SK-N-SH (cell line): ENCODE measurements at places on chromosomes 5 and 9. TPM values are rescaled to one million over a fixed set of nuclear protein-coding genes. Genes with fewer than 3 reads are reported as not detected.

DNA sequence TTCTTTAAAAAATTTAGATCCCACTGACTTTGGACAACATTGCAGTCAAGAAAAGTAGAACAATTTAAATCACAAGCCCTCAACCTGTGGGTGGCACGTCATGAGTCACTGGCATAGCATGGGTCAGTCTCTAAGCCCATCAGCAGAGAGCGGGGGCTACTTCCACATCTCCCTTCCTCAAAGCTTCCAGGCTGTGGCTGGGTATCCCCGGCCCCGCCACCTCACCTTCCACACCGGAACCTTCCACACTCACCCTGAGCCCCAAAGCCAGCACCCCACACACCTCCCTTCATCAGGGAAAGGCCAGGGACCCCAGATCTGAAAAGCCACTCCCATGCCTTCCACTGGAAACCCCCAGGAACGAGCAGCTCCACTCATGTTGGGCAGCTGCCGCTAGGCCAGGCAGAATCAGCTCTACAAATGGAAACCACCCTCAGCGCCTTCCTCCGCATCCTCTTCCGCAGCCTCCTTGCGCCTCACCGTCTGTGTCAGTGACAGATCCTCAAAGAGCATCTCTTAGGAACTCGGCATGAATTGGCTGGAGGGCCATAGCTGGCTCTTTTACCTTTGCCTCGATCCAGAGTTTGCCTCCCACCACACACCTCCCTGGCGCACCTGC lies 156.5 kb downstream of the ERCC6L2 start:
- DNase-seq = no peak

DNA sequence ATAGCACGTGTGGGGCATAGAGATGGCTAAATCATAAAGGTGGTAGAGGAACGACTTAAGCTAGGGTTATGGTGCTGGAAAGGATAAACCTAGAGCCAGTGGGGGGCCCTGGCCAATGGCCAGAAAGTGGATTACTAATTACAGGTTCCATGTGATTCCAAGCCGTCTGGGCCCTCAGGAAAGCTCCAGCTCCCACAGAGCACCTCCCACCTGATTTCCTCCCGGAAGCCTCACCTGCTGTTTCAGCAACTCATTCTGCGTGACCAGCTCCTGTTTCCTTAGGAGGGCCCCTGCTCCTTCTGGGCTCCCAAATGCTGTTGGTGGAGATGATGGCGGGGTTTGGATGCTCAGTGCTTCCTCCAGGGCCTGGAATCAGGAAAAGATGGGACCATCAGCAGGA lies 16.2 kb downstream of the GPX3 start:
- DNase-seq = no peak

The BTNL3 gene
- not detected in 2 replicates for polyA plus RNA-seq

The MARVELD2 gene
- 0.07 TPM in 1 of 2 replicates, not detected in the other for polyA plus RNA-seq

The FOXI1 gene
- polyA plus RNA-seq = not detected in 2 replicates

DNA sequence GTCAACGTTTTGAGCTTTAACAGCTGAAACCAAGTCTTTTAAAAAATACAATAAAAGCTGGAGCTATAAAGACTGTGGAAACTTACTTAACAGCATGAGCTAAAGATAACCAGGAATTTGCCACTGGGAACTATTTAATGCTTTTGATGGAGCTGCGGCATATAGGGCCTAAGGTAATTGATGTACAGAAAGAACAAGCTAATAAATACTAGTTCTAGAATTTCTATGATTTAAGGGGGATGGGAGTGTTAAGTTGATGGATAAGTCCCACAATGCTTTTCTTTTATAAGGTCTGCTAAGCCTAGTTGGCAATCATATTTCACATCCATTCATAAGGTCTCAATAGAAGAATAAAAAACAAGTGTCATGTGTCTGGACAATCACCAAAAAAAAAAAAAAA lies 334.0 kb upstream of the DMAC1 start:
- no peak for DNase-seq

- DNase-seq = no peak
Measured at GRCh38 chr5:150503386-150503785, 4.5 kb upstream of the NDST1 start.

The OTP gene
- not detected in 2 replicates for polyA plus RNA-seq

DNA sequence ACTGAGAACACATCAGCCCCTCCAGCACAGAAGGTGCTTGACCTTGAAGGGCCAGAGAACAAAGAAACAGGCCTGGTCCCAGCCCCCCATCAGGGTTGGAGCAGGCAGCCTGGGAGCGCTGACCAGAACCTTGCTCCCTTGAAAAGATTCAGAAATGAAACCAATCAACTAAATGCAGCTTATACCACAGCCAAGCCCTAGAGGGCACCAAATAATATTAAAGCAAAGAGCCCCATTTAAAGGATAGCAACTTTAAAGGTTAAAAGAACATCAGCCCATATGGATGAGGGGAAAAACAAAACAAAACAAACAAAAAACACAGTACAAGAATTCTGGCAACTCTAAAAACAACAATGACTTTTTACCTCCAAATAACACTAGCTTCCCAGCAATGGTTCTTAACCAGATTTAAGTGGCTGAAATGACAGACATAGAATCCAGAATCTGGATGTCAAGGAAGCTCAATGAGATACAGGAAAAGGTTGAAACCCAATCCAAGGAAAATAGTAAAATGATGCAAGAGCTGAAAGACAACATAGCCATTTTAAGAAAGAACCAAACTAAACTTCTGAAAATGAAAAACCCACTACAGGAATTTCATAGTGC lies 471.9 kb downstream of the MTRR start:
- peak; percentile 26 for DNase-seq

DNA sequence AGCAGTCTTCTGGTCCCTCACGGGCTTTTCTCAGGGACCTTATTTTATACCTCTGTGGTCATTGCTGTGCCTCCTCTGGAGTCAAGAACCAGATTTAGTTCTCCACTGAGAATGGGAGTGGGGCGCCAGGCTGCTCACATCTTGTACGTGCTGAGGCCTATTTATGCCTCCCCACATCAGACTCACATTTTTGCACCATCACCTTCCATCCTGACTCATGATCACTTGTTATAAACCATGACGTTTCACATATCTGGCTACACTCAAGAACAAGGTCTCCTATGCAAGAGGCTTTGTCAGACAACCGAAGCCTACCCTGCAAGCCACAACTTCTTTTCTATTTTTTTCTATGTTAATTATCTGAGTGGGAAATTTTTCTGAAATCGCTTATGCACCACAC lies 10.7 kb downstream of the PRUNE2 start:
- no peak for DNase-seq

DNA sequence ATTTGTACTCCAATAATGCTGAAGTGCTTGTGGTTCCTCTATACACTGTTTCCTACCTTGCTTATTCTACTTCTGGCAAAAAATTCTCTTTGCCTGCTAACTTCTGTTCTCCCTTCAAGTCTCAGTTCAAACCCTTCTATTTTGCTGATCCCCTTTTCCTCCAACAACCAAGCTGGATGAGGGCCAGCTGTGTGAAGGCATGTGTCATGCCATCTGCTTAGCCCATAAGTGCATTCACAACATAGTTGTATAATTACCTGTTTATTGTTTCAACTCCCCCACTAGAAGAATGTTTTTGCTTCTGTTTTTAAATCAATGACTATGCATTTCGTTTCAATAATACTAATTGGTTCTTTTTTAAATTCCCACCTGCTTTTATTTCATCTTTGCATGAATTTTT lies 1951.4 kb upstream of the WWC1 start:
- DNase-seq = no peak

- no peak for DNase-seq
Measured at GRCh38 chr5:64206653-64207052, 41.0 kb downstream of the RNF180 start.

GRCh38 chr9:103755441-103755840 lies 338.7 kb upstream of the SMC2 start:
- DNase-seq = no peak

The SLC28A3 gene
- 0.23 and 0.45 TPM in 2 replicates for polyA plus RNA-seq

GRCh38 chr9:127170652-127171051 lies 48.2 kb upstream of the ANGPTL2 start:
- DNase-seq = no peak

DNA sequence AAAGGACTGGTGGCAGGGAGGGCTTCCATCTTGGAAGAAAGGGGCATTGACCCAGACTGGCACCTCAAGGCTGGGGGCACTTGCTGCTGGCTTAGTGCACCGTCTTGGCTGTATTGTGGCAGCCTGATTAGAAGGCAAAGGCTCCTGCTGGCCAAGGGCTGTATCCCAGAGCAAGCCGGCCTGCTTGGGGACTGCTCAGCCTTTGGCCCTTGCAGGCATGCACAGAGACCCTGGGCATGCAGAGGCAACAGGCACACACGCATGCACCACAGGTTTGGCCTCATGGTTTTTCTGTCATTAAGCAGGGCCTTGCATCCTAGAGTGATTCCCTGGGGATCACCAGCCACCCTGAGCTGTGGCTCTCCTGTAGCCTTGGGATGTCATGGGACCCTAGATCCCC lies 29.0 kb downstream of the PITX1 start:
- peak; percentile 1 for DNase-seq

DNA sequence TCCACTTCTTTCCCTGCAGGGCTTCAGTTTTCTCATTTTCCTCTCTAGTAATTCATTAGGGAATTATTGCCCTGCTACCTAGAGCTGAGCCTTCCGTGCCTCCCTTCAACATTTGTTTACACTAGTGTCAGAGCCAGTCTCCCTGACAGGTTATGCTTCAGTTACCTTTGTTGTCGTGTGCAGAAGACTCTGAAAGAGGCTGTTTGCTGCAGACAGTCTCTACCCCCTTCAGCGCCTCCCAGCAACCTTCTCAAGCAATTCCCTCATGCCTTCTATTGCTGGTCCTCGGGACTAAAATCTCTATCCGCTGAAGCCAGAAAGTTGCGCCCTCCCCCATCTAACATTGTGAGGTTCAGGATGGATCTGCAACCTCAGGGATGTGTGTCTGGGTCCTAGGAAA lies 12.8 kb downstream of the RALGPS1 start:
- DNase-seq = no peak

GRCh38 chr5:2740051-2740875 lies 11.2 kb downstream of the IRX2 start:
- no peak for DNase-seq

The ALG2 gene
- 31.6 and 35.6 TPM in 2 replicates for polyA plus RNA-seq

- DNase-seq = no peak
Measured at GRCh38 chr5:150192462-150192861, 2.6 kb downstream of the SLC6A7 start.

GRCh38 chr9:111474385-111474784 lies 9.8 kb downstream of the ECPAS start:
- no peak for DNase-seq

DNA sequence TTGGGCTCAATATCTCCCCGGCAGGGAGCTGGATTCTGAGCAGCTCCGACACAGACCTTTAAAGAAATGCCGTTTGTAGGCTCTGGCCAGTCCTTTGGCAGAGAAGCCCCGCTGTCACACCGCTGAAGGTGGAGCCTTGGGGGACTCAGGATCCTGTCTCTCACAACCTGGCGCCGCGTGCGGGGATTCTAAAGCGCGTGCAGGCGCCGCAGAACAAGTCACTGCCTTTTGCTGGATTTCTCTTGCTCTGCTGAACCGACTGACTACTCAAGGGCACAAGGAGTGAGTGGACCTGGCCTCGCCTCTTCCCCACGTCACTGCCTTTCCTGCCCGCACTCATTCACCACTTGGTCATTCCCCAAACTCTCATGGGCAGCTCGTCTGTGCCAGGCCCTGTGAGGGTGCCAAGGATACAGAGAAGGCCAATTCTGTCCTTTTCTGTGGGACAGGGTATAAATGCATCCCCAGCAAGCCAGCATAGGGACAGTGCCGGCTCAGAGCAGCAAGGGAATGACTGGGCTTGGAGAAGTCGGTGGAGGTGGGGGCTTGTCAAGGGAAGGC lies 69.3 kb downstream of the CRB2 start:
- DNase-seq = no peak

DNA sequence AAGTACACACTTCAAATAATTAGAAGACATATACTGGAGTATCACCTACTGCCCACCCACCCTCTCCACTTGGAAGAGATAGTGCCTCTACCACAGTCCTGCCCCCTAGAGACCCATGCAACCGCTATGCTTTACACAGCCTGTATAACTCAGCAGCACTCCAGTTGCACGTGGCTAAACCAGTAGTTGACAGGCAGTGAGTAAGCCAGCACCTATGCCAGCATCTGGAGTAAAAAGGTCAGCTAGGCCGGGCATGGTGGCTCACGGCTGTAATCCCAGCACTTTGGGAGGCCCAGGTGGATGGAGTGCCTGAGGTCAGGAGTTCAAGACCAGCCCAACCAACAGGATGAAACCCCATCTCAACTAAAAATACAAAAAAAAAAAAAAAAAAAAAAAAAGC lies 356.4 kb downstream of the NR2F1-AS1 start:
- DNase-seq = no peak
